ENCODE measurements at places on chromosomes 11 and 22. TPM values are rescaled to one million over a fixed set of nuclear protein-coding genes. Genes with fewer than 3 reads are reported as not detected.

GRCh38 chr11:116193321-116194131, 579.3 kb downstream of the BUD13 start:
- no peaks in the 10 kb centered on the region for H3K36me3 ChIP-seq
- peak; percentile 87 for DNase-seq
- peaks cover 3% of the 10 kb centered on the region for H3K4me1 ChIP-seq
- H3K27me3 ChIP-seq, result peaks cover 32% of the 10 kb centered on the region
- H3K27ac ChIP-seq, result peak overlapping the region; percentile 94
- H3K4me3 ChIP-seq, result peak overlapping the region; percentile 79

GRCh38 chr22:30398685-30399680, 2.2 kb downstream of the SEC14L2 start:
- no peak overlapping the region for H3K27ac ChIP-seq
- DNase-seq, result no peak
- peaks cover 12% of the 10 kb centered on the region for H3K36me3 ChIP-seq
- peaks cover 15% of the 10 kb centered on the region for H3K27me3 ChIP-seq

GRCh38 chr22:44461614-44462013, 36.4 kb downstream of the RTL6 start:
- no peaks in the 10 kb centered on the region for H3K4me1 ChIP-seq
- DNase-seq, result no peak
- H3K36me3 ChIP-seq, result no peaks in the 10 kb centered on the region
- no peak overlapping the region for H3K4me3 ChIP-seq
- no peak overlapping the region for H3K27ac ChIP-seq

DNA sequence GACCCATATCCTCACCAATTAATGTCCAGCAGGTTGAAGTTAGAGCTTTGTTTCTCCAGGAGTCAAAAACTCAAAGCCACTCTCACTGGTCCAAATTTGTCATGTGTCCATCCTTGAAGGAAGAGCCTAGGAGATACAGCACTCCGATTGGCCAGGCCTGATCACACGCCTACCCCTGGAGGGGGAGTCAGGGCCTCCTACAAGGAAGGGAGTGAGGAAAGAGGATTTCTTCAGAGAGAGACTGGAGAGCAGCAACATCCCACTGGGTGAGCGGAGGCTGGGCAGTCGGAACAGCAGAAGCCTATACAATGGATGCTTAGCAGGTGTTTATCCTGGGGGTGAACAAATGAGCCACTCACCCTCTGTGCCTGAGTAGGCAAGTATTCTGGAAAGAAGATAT, 113.9 kb downstream of the TRIM29 start:
- H3K27me3 ChIP-seq, result no peaks in the 10 kb centered on the region
- H3K4me3 ChIP-seq, result no peak overlapping the region
- no peak for DNase-seq
- H3K4me1 ChIP-seq, result peaks cover 13% of the 10 kb centered on the region
- H3K27ac ChIP-seq, result no peak overlapping the region

DNA sequence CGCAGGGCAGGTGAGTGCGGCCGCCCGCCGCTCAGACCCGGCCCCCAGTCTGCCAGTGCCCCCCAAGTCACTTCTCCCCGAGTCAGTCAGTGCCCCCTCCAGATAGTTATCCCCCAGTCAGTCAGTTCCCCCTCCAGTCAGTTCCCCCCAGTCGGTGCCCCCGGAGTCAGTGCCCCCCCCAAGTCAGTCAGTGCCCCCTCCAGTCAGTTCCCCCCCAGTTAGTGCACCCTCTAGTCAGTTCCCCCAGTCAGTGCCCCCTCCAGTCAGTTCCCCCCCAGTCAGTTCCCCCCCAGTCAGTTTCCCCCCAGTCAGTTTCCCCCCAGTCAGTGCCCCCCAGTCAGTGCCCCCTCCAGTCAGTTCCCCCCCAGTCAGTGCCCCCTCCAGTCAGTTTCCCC, 411 bp downstream of the PPP6R2 start:
- H3K27me3 ChIP-seq, result no peaks in the 10 kb centered on the region
- H3K27ac ChIP-seq, result no peak overlapping the region
- no peaks in the 10 kb centered on the region for H3K36me3 ChIP-seq

DNA sequence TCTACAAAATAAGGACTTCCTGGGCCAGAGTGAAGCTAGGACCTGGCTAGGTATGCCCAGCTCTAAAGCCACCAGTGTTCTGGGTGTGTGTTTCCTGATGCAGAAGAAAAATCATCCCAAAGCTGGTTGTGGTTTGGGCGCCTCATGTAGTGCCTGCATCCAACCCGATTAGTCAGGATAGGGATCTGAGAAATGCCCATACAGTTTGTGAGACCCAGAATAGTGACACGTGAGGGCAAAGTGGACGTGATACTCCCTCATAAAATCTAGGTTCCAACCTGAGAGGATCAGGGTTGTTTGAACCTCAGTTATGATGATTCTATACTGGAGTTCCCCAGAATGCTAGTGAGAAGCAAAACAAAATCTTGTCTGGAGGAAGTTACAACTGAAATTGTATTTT, 238.4 kb downstream of the TBC1D22A start:
- no peak overlapping the region for H3K4me3 ChIP-seq
- no peaks in the 10 kb centered on the region for H3K27me3 ChIP-seq
- no peaks in the 10 kb centered on the region for H3K4me1 ChIP-seq
- no peak for DNase-seq
- H3K27ac ChIP-seq, result no peak overlapping the region

GRCh38 chr11:127454856-127455255, 454.3 kb upstream of the KIRREL3 start:
- H3K27ac ChIP-seq, result no peak overlapping the region
- peak; percentile 65 for DNase-seq
- no peaks in the 10 kb centered on the region for H3K36me3 ChIP-seq
- H3K27me3 ChIP-seq, result no peaks in the 10 kb centered on the region

GRCh38 chr11:3146612-3147256, 18.4 kb downstream of the OSBPL5 start:
- no peak for DNase-seq
- peaks cover 94% of the 10 kb centered on the region for H3K27me3 ChIP-seq
- H3K4me3 ChIP-seq, result no peak overlapping the region
- H3K36me3 ChIP-seq, result no peaks in the 10 kb centered on the region
- peaks cover 5% of the 10 kb centered on the region for H3K4me1 ChIP-seq
- no peak overlapping the region for H3K27ac ChIP-seq

DNA sequence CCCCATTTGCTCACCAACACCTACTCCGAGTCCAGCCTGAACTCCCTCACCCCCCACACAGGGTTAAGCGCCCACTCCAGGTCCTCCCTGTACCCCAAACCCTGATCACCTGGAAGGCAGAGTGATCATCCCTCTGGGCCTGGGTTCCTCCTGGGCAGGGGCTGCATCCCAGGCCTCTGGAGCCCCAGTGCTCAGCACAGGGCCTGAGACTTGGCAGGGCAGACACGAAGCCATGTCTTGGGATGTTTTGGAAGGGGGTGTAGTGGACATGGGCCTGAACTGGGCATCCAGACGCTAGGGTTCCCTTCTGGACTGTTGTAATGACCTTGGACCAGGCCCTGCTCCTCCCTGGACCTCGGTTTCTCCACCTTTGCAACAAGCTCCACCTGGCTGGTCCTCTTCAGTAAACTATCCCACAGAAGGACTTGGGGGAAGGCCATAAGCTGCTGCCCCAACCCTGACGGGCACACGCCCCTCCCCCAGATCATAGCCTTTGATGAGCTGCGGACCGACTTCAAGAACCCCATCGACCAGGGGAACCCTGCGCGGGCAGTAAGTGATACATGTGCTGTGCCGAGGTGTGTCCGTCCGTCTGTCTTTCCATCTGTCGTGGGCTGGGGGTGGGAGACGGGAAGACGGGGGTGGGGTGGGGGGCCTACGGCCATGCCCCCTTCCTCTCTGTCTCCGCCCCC, 3.9 kb downstream of the CNIH2 start:
- H3K27ac ChIP-seq, result peak overlapping the region; percentile 36
- DNase-seq, result no peak
- peaks cover 14% of the 10 kb centered on the region for H3K27me3 ChIP-seq

ZNF214 gene
- total RNA-seq, result 7.0 TPM

DDIAS gene
- 14.4 TPM for total RNA-seq

NLRP14 gene
- total RNA-seq, result 0.40 TPM

HTR3A gene
- total RNA-seq, result 1.3 TPM

All from endodermal cell (in vitro differentiated cells).